ENCODE measurements at places on chromosomes 1 and 21. TPM values are rescaled to one million over a fixed set of nuclear protein-coding genes. Genes with fewer than 3 reads are reported as not detected.

CLCA1 gene
- not detected for total RNA-seq

SPRR3 gene
- total RNA-seq = 0.70 TPM

LMNA gene
- total RNA-seq = 464 TPM

SLC37A1 gene
- 6.9 TPM for total RNA-seq

GRCh38 chr21:40858517-40858916, 11.6 kb upstream of the DSCAM start:
- no peaks in the 10 kb centered on the region for H3K4me1 ChIP-seq
- no peak overlapping the region for H3K4me3 ChIP-seq
- H3K27me3 ChIP-seq = no peaks in the 10 kb centered on the region
- no peaks in the 10 kb centered on the region for H3K36me3 ChIP-seq

- H3K4me3 ChIP-seq = no peak overlapping the region
- DNase-seq = no peak
- H3K4me1 ChIP-seq = no peaks in the 10 kb centered on the region
- H3K36me3 ChIP-seq = no peaks in the 10 kb centered on the region
Measured at GRCh38 chr1:159173320-159173719, 1.9 kb downstream of the CADM3 start.

DNA sequence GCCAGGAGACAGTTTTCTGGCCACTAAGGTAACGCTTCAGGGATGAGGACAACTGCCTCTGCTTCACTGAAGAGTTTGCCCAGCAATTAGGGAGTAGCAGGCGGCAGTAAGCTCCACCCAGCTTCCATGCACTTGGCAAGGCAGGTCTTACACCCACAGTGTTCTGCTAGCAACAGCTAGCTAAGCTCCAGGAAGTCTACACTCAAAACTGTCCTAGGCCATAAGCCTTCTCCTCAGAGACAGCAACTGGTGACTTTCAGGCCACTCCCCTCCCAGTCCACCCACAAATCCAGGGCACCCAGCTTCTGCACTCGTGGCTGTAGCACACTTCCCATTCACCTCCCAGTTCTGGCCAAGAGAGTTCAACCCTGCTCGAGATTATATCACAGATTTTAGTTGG, 47.3 kb downstream of the KMO start:
- no peaks in the 10 kb centered on the region for H3K36me3 ChIP-seq
- no peaks in the 10 kb centered on the region for H3K27me3 ChIP-seq
- H3K4me1 ChIP-seq = no peaks in the 10 kb centered on the region
- no peak for DNase-seq
- no peak overlapping the region for H3K27ac ChIP-seq

DNA sequence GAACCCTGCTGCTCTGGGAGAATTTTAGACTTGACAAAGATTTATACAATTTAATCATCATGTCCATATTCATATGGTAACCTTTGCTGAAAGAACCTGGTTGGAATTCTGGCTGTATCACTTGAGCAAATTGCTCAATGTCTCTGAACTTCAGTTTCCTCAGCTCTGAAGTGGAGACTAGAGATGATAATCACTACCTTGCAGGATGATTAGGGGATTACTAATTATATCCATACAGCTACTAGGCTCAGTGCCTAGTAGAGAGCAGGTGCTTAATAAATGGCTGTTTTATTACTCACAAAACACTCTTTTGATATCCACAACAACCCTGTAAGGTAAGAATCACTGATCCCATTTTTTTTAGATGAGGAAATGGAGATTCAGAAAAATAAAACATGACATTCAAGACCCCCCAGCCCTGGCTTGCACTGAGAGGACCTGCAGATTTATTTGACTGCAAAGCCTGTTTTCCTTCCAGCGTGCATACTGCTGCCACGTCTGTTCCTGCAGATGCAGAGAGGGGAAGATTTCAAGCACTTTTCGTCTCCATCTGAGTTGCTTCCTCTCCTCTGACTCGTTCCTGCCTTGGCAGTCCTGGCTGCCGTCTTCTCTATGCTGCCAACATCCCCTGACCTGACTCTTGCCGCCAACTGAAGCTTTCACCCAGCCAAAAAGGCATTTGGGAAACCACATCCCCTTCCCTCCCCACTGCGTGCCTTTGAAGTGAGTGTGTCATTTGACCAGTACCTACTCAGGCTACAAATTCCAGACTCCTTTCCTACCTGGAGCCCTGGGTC, 203.0 kb downstream of the PLPP3 start:
- peak; percentile 77 for DNase-seq
- H3K4me1 ChIP-seq = peaks cover 18% of the 10 kb centered on the region
- H3K27me3 ChIP-seq = no peaks in the 10 kb centered on the region
- H3K36me3 ChIP-seq = no peaks in the 10 kb centered on the region
- no peak overlapping the region for H3K4me3 ChIP-seq

GRCh38 chr1:93818570-93818959, 60.4 kb downstream of the DNTTIP2 start:
- H3K4me3 ChIP-seq = no peak overlapping the region
- H3K27me3 ChIP-seq = no peaks in the 10 kb centered on the region
- H3K4me1 ChIP-seq = peaks cover 40% of the 10 kb centered on the region
- H3K27ac ChIP-seq = no peak overlapping the region

DNA sequence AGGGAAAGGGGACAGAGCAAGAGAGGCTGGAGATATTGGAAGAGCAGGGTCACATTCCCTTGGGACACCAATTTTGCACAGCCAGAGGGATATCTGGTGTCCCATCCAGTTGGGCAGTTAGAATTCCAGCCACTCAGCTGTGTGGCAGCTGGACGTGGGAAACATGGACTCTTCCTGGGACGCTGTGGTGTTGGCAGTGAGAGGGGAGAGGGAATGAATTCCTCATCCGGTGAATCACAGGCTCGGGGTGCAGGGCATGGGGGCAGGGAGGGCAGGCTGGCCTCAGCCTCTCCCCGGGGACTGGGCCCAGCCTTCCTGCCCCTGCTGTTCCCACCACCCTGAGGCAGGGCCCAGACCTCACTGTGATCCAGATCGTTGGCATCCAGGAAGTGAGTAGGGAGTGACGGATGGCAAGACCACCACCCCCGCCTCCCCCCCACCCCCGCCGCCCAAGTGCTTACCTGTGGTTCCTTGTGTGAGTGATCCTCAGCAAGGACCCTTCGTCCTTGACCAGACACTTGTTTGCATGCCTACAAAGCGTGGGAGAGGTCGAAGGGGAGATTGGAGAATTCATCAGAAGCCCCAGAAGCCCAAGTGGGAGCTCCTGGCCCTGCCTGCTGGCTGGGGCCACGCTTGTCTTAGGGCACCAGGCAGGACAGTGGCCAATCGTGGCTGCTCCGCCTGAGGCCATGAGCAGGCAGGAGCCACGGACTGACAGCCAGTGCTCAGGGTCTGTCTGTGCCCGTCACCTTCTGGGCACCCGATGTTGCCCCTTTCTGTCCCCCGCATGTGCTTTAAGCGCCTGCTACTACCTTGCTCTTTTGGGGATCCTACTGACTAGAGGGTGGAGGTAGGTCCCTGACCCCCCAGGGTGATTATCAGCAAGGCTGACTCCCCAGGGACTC, 8.7 kb downstream of the WNT3A start:
- H3K27me3 ChIP-seq = no peaks in the 10 kb centered on the region
- H3K4me3 ChIP-seq = no peak overlapping the region
- peak overlapping the region; percentile 11 for H3K27ac ChIP-seq
- no peaks in the 10 kb centered on the region for H3K36me3 ChIP-seq
- peaks cover 6% of the 10 kb centered on the region for H3K4me1 ChIP-seq

GRCh38 chr1:201023920-201024624, 558 bp upstream of the KIF21B start:
- H3K27me3 ChIP-seq = no peaks in the 10 kb centered on the region
- H3K4me3 ChIP-seq = no peak overlapping the region
- no peak for DNase-seq
- no peaks in the 10 kb centered on the region for H3K36me3 ChIP-seq
- H3K4me1 ChIP-seq = peaks cover 22% of the 10 kb centered on the region
- no peak overlapping the region for H3K27ac ChIP-seq

DNA sequence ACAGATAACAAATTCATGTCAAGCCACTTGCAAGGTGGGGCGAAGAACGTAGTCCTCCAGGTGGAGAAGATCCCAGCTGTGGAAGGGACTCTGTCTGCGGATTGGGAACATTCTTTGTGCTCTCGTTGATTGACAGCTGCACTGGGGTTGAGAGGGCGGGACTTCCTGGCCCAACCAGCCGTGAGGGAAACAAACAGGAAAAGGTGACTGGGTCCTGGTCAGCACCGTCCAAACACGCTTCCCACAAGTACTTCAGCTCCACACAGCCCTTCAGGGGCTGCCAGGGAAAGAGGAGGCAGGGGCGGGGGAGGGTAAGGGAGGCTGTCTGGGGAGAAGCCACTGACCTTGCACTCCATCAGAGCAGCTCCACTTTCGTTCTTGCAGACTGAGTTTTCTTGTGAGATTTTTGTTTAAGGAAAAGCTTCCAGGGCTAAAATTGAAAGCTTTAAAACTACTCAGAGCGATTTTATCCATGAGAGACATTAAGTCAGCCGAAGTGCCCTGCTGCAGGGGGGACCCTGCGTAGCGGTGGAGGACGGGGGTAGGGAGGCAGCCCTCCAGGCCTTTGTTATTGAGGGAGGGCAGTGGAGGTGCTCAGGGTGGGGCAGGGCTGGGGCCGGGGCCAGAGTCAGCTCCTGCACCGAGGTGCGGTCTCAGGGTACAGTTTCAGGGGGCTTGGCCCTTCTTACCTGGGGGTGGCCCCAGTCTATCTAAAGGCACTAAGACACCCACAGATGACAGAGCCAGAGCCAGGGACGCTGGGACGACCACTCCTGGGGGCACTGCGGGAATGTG, 21.6 kb upstream of the STUM start:
- peaks cover 4% of the 10 kb centered on the region for H3K27me3 ChIP-seq
- H3K4me1 ChIP-seq = no peaks in the 10 kb centered on the region
- no peak overlapping the region for H3K27ac ChIP-seq

GRCh38 chr1:213572912-213573647, 414.7 kb upstream of the PROX1 start:
- no peaks in the 10 kb centered on the region for H3K36me3 ChIP-seq
- no peak for DNase-seq
- H3K4me1 ChIP-seq = no peaks in the 10 kb centered on the region
- no peaks in the 10 kb centered on the region for H3K27me3 ChIP-seq
- no peak overlapping the region for H3K27ac ChIP-seq
- no peak overlapping the region for H3K4me3 ChIP-seq

GRCh38 chr1:1763657-1764621, 14.3 kb downstream of the NADK start:
- H3K27ac ChIP-seq = no peak overlapping the region
- no peaks in the 10 kb centered on the region for H3K4me1 ChIP-seq
- H3K4me3 ChIP-seq = no peak overlapping the region
- no peak for DNase-seq

DNA sequence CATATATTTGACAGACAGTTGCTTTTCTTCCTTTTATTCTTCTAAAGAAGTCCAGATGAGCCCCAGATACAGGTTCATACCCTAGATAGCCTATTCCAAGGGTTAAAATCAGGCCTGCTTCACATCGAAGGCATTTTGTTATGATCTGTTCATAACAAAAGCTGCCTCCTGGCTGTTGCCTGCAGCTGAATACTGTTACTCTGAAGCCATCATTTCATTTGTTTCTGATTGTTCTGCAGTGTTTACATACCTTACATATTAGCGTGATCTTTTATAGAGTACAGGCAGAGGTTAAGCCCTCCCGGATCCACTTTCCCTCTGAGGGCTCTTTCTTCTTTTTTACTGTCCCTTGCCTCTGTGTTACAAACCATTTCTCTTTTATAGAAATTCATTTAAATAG, 219.0 kb upstream of the HOOK1 start:
- no peaks in the 10 kb centered on the region for H3K27me3 ChIP-seq
- no peak overlapping the region for H3K4me3 ChIP-seq
- DNase-seq = peak; percentile 39
- no peak overlapping the region for H3K27ac ChIP-seq
- H3K4me1 ChIP-seq = peaks cover 13% of the 10 kb centered on the region
- H3K36me3 ChIP-seq = no peaks in the 10 kb centered on the region

GRCh38 chr1:64514197-64514765, 44.4 kb downstream of the CACHD1 start:
- H3K4me3 ChIP-seq = peak overlapping the region; percentile 15
- H3K4me1 ChIP-seq = peaks cover 43% of the 10 kb centered on the region
- H3K36me3 ChIP-seq = no peaks in the 10 kb centered on the region

- H3K36me3 ChIP-seq = no peaks in the 10 kb centered on the region
- H3K4me1 ChIP-seq = peaks cover 34% of the 10 kb centered on the region
- H3K4me3 ChIP-seq = peak overlapping the region; percentile 30
- H3K27ac ChIP-seq = peak overlapping the region; percentile 94
Measured at GRCh38 chr1:27299385-27300271, 22.3 kb upstream of the TMEM222 start.

DNA sequence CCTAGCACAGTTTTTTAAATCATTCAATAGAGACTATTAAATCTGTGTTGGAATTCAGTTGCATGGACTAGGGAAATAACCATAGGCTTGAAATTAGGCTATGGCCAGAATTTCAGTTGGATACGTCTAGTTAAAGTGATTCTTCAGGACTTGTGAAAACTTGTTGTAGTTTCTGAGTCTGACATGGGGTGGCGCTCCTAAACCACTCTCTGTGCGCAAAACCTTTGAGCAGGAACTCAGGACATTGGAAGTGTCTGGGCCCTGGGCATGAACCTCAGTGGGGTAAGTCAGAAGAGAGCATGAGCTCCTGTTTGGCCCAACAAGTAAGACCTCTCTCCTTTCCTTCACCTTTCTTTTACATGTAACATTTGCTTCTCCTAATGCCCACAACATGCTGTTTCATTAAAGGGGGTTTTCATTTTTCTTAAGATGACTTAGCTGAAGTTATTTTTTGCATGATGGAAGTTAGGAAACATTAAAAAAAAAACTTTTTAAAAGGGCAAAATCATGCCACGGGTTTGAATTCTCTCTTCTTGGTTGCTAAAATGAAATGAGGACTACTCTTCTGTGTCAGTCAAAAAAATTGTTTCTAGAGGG, 17.1 kb upstream of the CCDC190 start:
- H3K4me1 ChIP-seq = peaks cover 16% of the 10 kb centered on the region
- H3K4me3 ChIP-seq = no peak overlapping the region
- H3K36me3 ChIP-seq = no peaks in the 10 kb centered on the region
- peak; percentile 63 for DNase-seq

DNA sequence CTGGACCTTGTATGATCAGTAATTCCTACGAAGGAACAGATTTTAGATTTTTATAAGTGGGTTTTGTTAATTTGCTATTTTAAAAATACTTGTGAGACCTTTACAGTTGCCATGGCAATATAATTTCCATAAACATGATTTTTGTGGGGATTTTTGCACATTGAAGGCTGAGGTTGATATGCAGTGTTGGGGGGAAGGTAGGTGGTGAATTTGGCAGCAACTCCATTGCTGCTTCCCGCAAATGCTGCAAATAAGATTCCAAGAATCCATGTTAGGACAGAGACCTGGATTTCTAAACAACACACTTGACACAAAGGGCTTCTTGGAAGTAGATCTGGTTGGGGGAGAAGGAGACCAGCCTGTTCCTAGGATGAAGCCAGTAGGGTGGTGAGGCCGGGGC, 18.2 kb downstream of the STUM start:
- DNase-seq = no peak
- no peaks in the 10 kb centered on the region for H3K4me1 ChIP-seq
- H3K4me3 ChIP-seq = no peak overlapping the region
- no peak overlapping the region for H3K27ac ChIP-seq
- H3K27me3 ChIP-seq = peaks cover 9% of the 10 kb centered on the region
- no peaks in the 10 kb centered on the region for H3K36me3 ChIP-seq
